ENCODE measurements at places on chromosomes 11 and 22.

GRCh38 chr11:15148169-15148568 is 33.4 kb downstream of the INSC start:
- H3K4me1 ChIP-seq: no peaks in the 10 kb centered on the region
- no peak overlapping the region for H3K27ac ChIP-seq
- no peak overlapping the region for H3K4me3 ChIP-seq
- no peaks in the 10 kb centered on the region for H3K36me3 ChIP-seq
- no peak for DNase-seq
- no peaks in the 10 kb centered on the region for H3K27me3 ChIP-seq

GRCh38 chr11:131302836-131303235 is 67.6 kb upstream of the NTM start:
- no peak overlapping the region for H3K4me3 ChIP-seq
- DNase-seq: no peak
- H3K4me1 ChIP-seq: no peaks in the 10 kb centered on the region
- no peaks in the 10 kb centered on the region for H3K36me3 ChIP-seq
- H3K27ac ChIP-seq: no peak overlapping the region
- H3K27me3 ChIP-seq: no peaks in the 10 kb centered on the region

DNA sequence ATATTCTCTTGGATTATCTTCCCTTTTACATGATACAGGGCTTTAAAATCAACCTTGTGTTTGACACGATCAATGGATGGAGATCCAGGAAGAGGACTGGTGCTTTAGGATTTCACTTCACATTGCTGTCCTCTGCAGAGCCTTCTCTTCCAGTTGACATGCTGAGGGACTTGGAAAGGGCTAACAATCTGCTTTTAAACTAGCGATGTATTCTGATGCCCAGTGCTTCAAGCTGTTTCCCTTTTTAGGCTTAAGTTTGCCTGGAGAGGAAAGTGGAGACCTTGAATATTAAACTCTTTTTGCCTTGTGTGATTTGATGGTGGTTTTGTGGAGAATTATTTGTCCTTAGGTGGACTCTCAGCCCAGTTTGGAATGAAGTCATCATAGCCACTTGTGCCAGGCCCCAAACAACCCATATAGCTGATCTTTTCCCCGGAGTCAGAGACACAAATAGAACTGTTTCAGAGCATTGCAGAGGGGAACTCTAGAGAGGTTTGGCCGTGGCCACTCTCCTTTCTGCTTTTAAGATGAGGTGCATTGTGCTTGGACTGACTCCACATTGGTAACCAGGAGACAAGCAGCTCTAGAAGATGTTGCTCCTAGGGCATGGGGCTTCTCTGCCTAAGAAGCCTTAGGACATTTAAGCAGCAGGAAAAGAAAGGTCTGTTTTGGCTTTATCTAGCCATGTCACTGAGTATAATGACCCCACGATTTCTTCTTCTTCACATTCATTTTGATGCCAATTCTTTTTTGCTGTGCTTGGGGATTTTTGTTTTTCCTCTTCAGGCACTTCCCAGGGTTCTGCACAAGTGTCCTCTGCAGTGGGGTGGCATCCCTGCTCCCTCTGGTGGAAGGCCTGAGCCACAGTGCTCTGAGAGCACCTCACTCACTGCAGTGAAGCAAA is 152.8 kb downstream of the NCAM1 start:
- H3K27ac ChIP-seq: no peak overlapping the region
- no peaks in the 10 kb centered on the region for H3K36me3 ChIP-seq
- H3K27me3 ChIP-seq: no peaks in the 10 kb centered on the region

- no peak overlapping the region for H3K4me3 ChIP-seq
- H3K27me3 ChIP-seq: no peaks in the 10 kb centered on the region
- no peak overlapping the region for H3K27ac ChIP-seq
Observed at GRCh38 chr11:62105667-62106191, 18.1 kb upstream of the INCENP start.

DNA sequence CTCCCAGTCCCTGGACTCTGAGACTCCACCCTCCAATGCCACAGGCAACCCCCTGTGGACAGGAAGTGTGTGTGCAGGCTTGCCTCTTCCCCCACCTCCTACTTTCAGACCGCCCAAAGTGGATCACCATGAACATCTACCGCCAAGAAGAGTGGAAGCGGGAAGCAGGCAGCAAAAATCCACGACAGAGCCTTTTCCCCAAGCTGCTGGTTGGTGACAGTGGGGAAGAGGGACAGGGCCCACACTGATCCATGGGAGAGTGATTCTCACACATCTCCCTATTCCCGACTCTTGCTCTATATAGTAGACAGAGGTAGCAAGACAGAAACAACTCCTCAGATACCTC is 53.4 kb upstream of the SPATA19 start:
- H3K36me3 ChIP-seq: no peaks in the 10 kb centered on the region
- H3K4me3 ChIP-seq: no peak overlapping the region
- H3K27ac ChIP-seq: no peak overlapping the region
- no peak for DNase-seq
- H3K27me3 ChIP-seq: no peaks in the 10 kb centered on the region

DNA sequence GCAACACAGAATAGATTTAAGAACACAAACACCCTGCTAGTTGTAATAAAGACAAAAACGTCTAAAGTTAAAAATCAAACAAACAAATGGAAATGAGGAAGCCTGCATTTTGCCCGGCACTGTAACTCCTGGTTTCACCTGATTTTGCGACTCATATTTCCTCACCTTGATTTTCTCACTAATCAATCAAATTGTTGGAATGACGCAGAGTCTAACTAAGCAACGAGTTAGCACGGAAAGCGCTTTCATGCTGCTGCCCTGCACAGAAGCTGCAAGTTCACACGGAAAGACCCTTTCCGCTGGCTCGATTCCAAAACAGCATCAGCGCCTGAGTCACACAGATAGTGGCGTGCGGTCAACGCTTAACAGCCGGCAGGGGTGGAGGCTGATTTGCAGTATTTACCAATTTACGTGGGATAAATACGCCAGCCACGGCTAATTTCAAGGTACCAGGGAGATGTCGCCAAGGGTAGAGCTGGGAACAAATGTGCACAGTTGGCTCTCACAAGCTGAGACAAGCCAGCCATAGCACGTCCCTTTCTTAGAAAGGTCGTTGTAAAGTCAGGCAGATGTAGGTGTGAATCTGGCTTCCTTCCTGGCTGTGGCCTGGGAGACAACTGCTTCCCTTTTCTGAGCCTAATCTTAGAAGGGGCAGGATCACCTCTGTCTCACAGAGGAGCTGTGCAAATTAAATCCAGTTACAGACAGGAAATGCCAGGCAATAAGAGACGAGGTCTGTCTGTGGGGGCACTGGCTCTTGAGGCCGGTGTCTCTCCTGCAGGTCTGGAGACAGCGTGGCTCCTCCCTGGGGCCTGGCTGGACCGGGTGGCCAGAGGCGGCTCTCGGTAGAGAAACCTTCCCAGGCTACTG is 76.9 kb upstream of the TTLL12 start:
- H3K4me3 ChIP-seq: no peak overlapping the region
- no peak overlapping the region for H3K27ac ChIP-seq
- no peaks in the 10 kb centered on the region for H3K36me3 ChIP-seq

DNA sequence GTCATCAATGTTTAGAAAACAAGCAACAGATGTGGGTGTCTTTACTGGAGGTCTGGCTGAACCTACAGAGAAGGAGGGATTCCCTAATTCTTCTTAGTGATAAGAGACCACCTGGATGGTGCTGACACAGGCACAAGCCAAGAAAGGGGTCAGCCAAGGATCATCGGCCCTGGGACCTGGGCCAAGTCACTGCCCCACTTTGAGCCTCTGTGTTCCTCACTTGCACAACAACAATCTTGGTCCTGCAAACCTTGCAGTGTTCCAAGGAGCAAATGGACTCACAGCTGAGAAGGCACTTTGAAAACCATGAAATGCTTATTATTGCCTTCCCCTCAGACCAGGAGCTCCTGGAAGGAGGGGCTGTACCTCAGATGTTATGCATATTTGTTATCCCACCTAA is 7.0 kb upstream of the KCNE3 start:
- no peak overlapping the region for H3K4me3 ChIP-seq
- no peaks in the 10 kb centered on the region for H3K27me3 ChIP-seq
- no peaks in the 10 kb centered on the region for H3K4me1 ChIP-seq
- H3K27ac ChIP-seq: no peak overlapping the region
- DNase-seq: no peak

Data from hepatocyte (in vitro differentiated cells).